AG04450 (cell line): ENCODE measurements at places on chromosomes 3 and 15. TPM values are rescaled to one million over a fixed set of nuclear protein-coding genes. Genes with fewer than 3 reads are reported as not detected.

- DNase-seq = no peak
These were observed 4.0 kb downstream of the FBXL22 start for GRCh38 chr15:63601026-63601703.

GRCh38 chr3:175082631-175083030, 223.5 kb downstream of the NAALADL2 start:
- DNase-seq = no peak

DNA sequence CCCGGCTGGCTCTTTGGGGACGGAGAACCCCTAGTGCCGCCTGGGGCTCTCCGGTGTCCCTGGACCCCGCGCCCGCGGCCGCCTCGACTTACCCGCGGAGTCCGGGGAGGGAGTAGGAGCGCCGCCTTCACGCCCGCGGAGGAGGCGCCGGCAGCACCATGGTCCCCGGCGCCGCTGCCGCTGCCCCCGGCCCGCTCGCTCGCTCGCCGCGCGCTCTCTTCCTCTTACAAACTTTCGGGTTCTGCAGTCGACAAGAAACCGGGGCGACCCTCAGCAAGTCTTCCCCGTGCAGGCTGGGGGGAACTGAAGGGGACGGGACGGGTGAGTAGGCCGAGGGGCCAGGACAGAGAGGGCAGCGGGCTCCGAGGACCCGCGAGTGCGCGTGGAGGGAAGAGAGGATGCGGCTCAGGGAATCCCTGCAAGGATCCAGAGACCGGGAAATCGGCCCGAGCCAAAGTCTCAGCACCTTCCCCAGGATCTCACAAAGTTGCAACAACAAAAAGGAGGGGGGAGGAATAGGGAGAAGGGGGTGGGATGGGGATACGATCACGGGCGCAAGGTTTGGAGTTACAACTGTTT, 2.0 kb downstream of the FOXP1 start:
- no peak for DNase-seq

The SUMF1 gene
- 46.5 and 51.4 TPM in 2 replicates for polyA plus RNA-seq

The PLCH1 gene
- polyA plus RNA-seq = 0.04 TPM in 1 of 2 replicates, not detected in the other

The INKA1 gene
- 1.9 and 2.8 TPM in 2 replicates for polyA plus RNA-seq
